ENCODE measurements at places on chromosomes 3 and 15. TPM values are rescaled to one million over a fixed set of nuclear protein-coding genes. Genes with fewer than 3 reads are reported as not detected.

GRCh38 chr3:122100591-122101463 is 45.7 kb downstream of the CD86 start:
- peak; percentile 4 for DNase-seq

DNA sequence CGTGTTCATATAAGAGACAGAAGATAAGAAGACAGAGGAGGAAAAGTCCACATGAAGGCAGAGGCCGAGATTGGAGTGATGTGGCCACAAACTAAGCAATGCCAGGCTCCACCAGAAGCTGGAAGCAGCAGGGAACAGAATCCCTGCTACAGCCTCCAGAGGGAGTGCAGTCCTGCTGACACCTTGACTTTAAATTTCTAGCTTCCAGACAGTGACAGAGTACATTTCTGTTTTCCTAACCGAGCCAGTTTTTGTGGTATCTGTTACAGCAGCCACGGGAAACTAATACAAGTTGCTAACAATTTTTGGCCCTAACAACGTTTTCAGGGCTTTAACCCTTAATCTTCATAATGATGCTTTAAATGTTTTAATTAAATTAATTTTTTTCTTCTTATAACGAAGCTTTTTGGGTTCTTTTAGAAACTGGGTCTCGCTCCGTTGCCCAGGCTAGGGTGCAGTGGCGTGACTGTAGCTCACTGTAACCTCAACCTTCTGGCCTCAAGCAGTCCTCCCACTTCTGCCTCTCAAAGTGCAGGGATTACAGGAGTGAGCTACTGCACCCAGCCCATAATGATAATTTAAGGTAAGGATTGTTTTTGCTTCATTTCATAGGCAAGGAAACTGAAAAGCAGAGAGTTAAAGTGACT is 202.3 kb upstream of the PROK2 start:
- DNase-seq: no peak

GRCh38 chr3:69806735-69807438 is 67.6 kb downstream of the MITF start:
- DNase-seq: no peak

DNA sequence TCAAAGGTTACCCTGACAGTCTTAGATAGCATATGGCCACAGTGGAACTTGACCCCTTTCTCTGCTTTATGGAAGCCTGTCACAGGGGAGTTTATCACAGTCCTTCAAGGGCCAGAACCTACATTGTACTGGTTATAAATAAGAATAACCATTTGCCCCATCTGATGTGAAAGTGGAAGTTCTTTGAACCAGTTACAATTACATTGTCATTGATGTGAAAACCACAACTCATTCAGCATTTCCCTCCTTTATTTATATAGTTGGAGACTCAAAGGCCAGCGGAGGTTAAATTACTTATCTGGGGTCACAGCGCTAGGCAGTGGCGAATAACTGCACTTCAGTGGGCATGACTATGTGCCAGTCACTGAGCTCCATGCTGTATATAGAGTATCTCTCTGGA is 60.5 kb upstream of the TBC1D5 start:
- DNase-seq: no peak

- no peak for DNase-seq
Observed at GRCh38 chr3:170003881-170004356, 33.9 kb upstream of the GPR160 start.

Gene MLF1
- 1.0 TPM for total RNA-seq

Gene LRRC3B
- total RNA-seq: not detected

GRCh38 chr3:20353286-20353685 is 167.3 kb upstream of the SGO1 start:
- DNase-seq: no peak

All from CD4-positive, alpha-beta memory T cell (primary cell).